ENCODE measurements at places on chromosomes 4 and X. TPM values are rescaled to one million over a fixed set of nuclear protein-coding genes. Genes with fewer than 3 reads are reported as not detected.

DNA sequence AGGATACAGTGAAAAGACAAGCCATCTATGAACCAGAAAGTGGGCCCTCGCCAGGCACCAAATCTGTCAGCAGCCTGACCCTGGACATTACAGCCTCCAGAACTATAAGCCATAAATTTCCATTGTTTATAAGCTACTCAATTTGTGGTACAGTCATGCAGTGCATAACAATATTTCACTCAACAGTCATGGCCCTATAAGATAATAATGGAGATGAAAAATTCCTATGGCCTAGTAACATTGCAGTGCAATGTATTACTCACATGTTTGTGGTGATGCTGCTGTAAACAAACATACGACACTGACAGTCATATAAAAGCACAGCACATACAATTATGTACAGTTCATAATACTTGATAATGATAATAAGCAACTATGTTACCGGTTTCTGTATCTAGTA lies 17.1 kb upstream of the TLR1 start:
- DNase-seq: no peak

DNA sequence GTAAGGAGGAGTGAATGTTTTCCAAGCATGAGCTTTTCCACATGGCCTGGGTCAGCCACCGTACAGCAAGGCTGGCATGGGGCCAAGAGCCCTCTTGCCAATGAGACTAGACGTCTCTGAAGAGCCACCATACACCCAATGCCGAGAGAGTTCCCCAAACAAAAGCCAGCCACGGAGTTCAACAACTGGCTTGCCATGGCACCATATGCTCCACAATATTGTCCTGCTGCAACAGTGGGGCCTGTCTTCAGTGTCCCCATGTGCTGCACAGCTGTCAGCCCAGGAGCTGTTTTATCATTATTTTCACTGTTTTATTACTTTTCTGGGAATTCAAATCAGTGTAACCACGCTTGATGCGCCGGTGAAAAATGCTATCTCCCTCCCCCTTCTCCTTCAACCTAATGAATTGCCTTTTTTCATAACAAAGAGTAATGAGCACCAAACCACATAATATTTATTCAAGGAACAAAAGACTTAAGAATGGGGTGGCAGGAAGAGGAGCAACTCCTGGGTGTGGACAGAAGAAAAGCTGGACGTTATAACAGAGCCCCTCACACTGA lies 18.4 kb downstream of the MAML3 start:
- no peak for DNase-seq

The POU3F4 gene
- not detected for total RNA-seq

- no peak for DNase-seq
Observed at GRCh38 chr4:14835288-14835687, 167.0 kb upstream of the CPEB2 start.

DNA sequence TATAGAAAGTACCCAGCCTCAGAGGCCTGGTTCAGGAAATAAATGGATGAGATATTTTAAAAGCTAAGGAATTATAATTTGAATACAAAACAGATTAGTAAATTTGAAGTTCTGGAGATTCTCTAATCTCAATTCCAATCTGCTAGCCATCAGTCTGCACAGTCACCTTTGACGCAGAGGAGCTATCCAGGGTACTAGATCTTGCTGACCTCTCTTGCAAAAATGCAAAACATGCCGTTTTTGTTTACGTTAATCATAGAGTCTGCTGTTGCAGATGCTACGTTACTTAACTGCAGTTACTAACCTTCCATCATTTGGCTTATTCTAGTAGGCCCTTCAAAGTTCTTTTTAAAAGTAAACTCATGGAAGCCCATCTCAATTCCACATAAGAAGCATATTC lies 10.4 kb downstream of the CCSER1 start:
- DNase-seq: no peak

Data from naive thymus-derived CD8-positive, alpha-beta T cell (primary cell).